ENCODE measurements at places on chromosomes 5 and 9.

DNA sequence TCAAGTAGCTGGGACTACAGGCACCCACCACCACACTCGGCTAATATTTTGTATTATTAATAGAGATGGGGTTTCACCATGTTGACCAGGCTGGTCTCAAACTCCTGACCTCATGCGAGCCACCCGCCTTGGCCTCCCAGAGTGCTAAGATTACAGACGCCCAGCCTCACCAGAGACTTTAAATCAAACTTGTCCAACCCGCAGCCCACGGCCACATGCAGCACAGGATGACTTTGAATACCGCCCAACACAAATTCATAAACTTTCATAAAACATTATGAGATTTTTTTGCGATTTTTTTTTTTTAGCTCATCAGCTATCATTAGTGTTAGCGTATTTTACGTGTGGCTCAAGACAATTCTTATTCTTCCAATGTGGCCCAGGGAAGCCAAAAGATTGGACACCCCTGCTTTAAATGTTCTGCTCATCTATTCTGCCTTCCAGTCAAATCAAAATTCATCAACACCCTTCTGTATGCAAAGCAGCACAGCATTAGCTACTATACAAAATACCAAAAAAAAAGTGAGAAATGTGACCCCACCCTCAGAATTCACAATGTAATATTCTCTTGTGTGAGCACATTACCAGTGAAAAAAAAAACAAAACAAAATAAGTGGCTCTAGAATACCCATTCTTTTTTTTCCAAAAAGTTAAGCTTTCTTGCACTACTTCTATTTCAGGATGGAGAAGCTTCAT, 42.7 kb upstream of the CDC42SE2 start:
- DNase-seq: no peak

- peak; percentile 71 for DNase-seq
Measured at GRCh38 chr5:36739751-36740221, 133.4 kb downstream of the SLC1A3 start.

GRCh38 chr5:66840511-66841013, 244.4 kb downstream of the MAST4 start:
- no peak for DNase-seq

- DNase-seq: no peak
Measured at GRCh38 chr9:126494264-126494663, 119.5 kb upstream of the LMX1B start.

DNA sequence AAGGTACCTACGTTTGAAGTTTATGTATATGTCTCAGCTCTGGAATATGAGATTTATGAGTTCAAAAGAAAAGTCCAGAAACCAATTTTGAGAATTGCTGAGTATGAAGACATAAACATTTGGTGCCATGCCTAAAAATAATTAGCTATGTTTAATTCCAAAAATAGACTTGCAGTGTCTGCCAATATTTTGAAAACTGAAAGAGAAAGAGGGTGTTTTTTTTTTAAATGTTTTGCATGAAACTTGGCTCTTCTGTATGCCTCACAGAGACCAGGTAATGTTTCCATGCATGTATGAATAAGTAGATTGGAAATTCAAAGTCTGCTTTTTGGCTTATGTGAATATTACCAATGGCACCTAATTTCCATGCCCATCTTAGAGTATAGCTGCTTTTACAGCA, 634.4 kb upstream of the C9orf72 start:
- DNase-seq: no peak

DNA sequence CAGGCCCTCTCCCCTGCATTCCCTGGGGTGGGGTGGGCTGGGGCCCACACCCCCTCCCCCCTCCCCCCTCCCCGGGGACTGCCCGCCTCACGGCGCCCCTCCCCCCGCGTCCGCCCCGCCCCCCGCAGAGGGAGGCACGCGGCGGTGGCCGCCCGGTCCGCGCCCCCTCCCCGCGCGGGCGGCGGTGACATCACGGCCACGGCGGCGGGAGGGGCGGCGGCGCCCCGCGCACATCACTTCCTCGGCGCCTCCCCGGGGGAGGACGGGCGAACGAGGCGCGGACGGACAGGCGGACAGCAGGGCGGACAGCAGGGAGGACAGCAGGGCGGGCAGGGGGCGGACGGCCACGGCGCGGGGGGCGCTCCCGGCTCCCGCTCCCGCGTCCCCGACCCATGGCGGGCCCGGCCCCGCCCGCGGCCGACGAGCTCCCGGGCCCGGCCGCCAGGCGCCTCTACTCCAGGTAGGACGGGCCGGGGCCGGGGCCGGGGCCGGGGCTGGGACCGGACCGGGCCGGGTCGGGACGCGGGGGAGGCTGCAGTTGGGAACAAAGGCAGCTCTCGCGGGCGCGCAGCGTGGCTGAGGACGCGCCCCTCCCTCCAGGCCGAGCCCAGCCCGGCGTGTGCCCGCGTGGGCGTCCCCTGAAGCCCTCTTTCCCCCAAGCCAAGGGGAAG, at the start of gene GPSM1:
TSS of gene GPSM1 (plus strand) at position 236 of the 671 bp plus-strand sequence. CDS start at position 393, 157 bp downstream.
- DNase-seq: no peak

DNA sequence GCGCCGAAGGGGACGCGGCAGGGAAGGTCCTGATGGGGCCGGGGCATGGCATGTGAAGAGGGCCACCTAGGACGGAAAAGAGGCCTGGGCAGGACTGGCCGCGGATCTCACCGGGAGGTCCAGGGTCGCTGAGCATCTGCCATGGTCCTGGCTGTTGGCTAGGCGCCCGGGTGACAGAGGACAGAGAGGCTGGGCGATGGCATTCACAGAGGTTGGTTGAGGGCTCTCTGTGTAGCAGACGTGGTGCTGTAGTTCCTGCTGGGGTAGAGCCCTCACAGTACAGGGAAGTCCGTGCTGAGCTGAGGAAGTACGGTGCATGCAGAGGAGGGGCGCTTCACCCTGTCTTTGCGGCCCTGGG, 427 bp downstream of the PCYOX1L start:
- no peak for DNase-seq

GRCh38 chr9:134367791-134368490, 41.7 kb downstream of the RXRA start:
- DNase-seq: no peak

DNA sequence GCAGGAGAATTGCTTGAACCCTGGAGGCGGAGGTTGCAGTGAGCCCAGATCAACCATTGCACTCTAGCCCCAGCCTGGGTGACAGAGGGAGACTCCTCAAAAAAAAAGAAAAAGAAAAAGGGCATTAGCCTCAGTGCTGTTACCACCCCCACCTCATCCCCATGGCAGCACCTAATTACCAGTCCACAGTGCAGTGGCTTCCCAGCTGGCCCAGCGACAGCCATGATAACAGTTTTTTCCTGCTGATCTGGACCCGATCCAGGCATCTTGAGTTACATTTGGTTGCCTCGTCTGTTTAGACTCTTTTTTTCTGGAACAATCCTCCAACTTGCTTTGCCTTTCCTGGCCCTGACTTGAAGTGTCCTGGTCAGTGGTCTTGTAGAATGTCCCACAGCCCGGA, 24.4 kb downstream of the NCS1 start:
- no peak for DNase-seq

DNA sequence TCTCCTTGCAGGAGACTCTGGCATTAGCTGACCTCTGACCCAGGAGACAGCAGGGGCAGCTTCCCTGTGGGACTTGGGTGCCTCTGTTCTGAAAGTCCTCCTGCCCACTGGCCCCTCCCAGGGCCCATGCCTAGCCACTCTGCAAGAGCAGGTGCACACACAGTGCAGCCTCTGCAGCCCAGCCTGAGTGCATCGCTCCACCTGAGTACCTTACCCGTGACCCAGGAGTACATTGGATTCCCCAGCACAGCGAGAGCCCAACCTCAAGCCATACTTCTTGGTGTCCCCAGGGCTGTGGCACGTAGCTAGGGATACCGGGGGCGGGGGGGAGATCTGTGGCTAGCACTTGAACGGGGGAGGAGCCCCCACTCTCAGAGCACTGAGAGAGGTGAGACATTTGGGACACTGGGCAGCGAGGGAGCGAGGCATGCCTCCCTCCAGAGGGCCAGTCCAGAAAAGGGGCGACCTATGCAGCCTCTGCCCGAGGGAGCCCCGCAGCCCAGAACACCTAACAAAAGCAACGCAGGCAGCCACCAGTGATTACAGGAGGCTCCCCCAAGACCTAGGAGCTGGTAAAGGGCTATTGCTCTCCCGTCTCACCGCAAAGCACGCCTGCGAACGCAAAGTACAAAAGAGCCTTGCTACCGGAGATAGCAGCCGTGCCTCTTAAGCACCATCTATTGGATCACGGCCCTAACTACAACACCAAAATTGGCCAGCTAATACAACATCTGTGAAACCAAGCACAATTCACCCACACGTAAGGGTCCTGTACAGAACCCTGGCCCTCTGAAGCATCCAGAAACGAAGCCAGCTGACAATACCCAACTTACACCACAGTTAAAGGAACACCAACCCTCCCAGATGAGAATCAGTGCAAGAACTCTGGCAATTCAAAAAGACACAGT, 826 bp upstream of the PRDM9 start:
- no peak for DNase-seq

- DNase-seq: no peak
Measured at GRCh38 chr5:180354966-180355365, 1.8 kb upstream of the GFPT2 start.

DNA sequence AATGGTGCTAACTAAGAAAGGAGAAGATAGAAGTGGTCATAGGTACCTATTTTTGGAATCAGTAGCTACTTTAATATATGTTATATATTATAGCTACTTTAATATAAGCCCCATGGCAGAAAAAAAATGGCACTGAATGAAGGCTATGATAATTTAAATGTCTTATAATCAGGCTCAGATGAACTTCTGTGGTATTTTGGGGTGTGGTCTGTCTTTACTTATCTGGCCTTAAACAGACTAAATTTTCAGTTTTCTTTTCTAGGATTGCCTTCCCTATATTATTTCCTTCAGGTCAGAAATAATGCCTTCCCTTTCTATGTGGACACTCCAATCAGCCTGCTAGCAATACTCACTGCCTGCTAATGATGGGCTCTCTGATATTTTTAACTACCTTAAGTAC, 292.3 kb downstream of the SLF1 start:
- no peak for DNase-seq

DNA sequence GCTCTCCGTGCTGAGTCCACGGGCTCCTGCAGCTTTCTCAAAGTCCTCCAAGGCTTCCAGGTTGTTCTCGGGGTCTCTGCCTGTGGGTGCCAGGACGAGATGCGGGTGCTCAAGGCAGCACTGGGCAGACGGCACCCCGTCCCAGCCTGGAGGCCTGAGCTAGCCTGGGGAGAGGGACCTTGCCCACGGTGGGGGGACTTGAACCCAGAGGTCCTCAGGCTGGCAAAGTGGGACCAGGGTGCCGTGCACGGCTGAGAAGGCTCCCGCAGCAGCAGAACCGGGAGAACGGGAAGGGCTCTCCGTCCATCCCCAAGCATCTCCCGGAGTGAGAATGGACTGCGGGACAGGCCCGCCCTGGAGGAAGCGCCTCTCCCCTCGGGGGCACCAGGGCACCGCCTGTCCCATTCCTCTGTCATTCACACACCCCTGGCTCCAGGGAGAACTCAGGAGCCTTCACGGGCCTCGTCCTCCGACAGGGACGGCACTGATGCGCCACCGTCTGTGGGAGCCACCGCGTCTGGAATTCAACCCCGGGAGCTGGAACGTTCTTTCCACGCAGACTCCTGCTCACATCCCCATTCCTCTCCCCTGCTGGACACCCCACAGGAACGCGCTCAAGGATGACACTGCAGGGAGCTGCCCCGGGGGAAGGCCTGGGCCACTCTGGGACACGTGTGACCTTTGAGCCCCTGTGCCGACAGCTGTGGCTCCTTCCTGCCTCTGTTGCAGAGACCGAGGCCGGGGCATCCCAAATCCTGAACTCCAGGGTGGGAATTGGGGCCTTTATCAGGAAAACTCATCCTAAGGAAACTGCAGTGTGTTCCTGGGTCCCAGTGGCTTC, 16.3 kb upstream of the OBP2B start:
- no peak for DNase-seq

DNA sequence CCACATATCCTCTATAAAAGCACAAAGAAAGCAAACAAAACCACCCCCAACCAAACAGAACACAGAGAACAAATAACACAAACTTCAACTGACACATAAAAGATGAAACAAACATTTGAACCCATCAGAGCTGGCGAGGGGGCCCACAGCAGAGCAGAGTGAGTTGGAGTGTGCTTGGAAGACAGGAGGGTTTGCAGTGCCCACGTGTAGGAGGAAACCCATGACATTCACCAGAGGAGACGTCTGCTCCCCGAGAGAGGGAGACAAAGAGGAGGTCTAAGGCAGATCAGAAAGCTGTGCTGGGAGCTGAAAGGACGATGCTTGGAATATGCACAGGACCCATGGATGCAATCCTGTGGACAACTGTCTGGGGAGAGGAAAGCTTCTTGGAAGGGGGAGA, 27.0 kb downstream of the MRPL36 start:
- DNase-seq: no peak

DNA sequence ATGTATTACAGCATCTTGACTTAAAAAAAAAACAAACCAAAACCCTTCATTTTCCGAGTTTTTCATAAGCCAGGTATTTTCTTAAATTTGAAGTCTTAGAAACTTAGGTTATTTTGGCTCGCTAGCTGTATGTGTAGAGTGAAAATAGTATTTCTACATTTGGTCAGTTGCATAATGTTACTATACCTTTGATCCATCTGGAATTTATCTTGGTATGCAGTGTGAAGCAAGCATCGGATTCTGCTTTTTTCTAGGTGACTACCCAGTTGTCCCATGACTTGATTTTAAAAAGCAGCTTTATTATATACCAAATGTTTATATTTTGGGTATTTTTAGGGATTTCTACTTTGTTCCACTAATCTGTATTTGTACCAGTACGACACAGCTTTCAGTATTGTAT, 27.7 kb downstream of the UBAP1 start:
- DNase-seq: no peak

DNA sequence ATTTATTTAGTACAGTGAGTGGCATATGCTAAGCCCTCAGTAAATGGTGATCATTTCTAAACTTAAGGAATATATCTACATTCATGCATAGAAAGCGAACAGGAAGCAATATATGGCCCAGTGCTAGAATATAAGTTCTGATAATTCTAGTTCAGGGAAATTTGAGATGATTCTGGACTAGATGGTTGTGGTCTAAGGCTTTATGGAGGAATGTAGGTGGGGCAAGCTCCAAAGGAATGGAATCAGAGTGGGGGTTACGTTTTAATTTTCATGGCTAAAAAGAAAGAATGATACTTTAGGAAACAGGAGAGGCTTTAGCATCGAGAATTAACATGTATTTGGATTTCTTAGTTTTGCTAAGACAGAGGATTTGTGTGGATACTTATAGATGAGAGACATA, 56.1 kb downstream of the MTREX start:
- DNase-seq: no peak

DNA sequence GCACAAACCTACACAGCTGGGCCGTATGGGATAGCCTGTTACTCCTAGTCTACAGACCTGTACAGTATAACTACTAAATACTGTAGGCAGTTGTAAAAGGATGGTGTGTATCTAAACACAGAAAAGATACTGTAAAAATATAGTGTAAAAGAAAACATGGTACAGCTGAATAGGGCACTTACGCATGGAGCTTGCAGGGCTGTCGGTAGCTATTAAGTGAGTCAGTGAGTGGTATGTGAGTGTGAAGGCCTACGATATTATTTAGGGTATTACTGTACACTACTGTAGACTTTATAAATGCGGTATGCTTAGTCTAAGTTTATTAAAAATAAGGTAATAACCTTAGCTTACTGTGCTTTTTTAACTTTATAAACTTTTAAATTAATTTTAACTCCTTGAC, 1.2 kb downstream of the ZCCHC9 start:
- no peak for DNase-seq
